Smooth muscle cell of the umbilical artery (primary cell): ENCODE measurements at places on chromosomes 1 and 21. TPM values are rescaled to one million over a fixed set of nuclear protein-coding genes. Genes with fewer than 3 reads are reported as not detected.

Gene CLCNKA
- not detected in 2 replicates for total RNA-seq

Gene KRTAP19-5
- total RNA-seq, result not detected in 2 replicates

Gene PLA2G2C
- total RNA-seq, result not detected in 2 replicates

Gene IER5
- total RNA-seq, result 15.1 and 15.4 TPM in 2 replicates

Gene PRR9
- 0.51 TPM in 1 of 2 replicates, not detected in the other for total RNA-seq

Gene SLFNL1
- 0.65 and 0.89 TPM in 2 replicates for total RNA-seq

Gene HES3
- not detected in 2 replicates for total RNA-seq

Gene OR2T5
- not detected in 2 replicates for total RNA-seq

Gene S100A3
- 0.59 and 1.4 TPM in 2 replicates for total RNA-seq

Gene TRAF3IP3
- not detected in 2 replicates for total RNA-seq

Gene CD101
- total RNA-seq, result under 0.01 and 0.18 TPM in 2 replicates

Gene NUAK2
- 6.4 and 6.8 TPM in 2 replicates for total RNA-seq

Gene C8B
- under 0.01 TPM in 1 of 2 replicates, not detected in the other for total RNA-seq

Gene ESRRG
- total RNA-seq, result under 0.01 and 0.51 TPM in 2 replicates

Gene ZBTB8B
- total RNA-seq, result under 0.01 TPM in 2 replicates

Gene DVL1
- total RNA-seq, result 65.0 and 105 TPM in 2 replicates

Gene SMPDL3B
- 0.09 TPM in 1 of 2 replicates, not detected in the other for total RNA-seq

Gene GUCA2B
- total RNA-seq, result not detected in 2 replicates

Gene CCDC30
- 0.69 and 0.89 TPM in 2 replicates for total RNA-seq

Gene HPDL
- total RNA-seq, result 0.59 and 1.4 TPM in 2 replicates

Gene DMRTA2
- total RNA-seq, result under 0.01 and 0.05 TPM in 2 replicates

Gene ACOT11
- 1.5 and 2.4 TPM in 2 replicates for total RNA-seq

Gene PLOD1
- 1,035 and 1,503 TPM in 2 replicates for total RNA-seq

Gene PKP1
- total RNA-seq, result 0.30 and 3.5 TPM in 2 replicates

Gene HUNK
- not detected in 2 replicates for total RNA-seq

Gene SZRD1
- total RNA-seq, result 16.9 and 39.4 TPM in 2 replicates

Gene HNRNPR
- 60.6 and 87.4 TPM in 2 replicates for total RNA-seq

Gene WNT3A
- not detected in 2 replicates for total RNA-seq

Gene AADACL3
- total RNA-seq, result not detected in 2 replicates

Gene C4BPB
- total RNA-seq, result not detected in 2 replicates

Gene KCND3
- 0.14 TPM in 1 of 2 replicates, not detected in the other for total RNA-seq

Gene AK4
- total RNA-seq, result 42.5 and 70.7 TPM in 2 replicates

Gene S100A7
- not detected in 2 replicates for total RNA-seq

Gene C4BPA
- not detected in 2 replicates for total RNA-seq

Gene CACHD1
- total RNA-seq, result 5.2 and 9.5 TPM in 2 replicates

Gene LGR6
- total RNA-seq, result not detected in 2 replicates

Gene GLMP
- total RNA-seq, result 37.5 and 60.3 TPM in 2 replicates

Gene IVL
- total RNA-seq, result 1.1 TPM in 1 of 2 replicates, not detected in the other

Gene SLX9
- total RNA-seq, result 17.2 and 19.6 TPM in 2 replicates

Gene LDLRAD1
- not detected in 2 replicates for total RNA-seq

Gene PM20D1
- total RNA-seq, result under 0.01 TPM in 1 of 2 replicates, not detected in the other

Gene USH2A
- total RNA-seq, result not detected in 2 replicates

Gene TRIM17
- total RNA-seq, result under 0.01 and 0.32 TPM in 2 replicates
